ENCODE measurements at places on chromosomes 3 and 15. TPM values are rescaled to one million over a fixed set of nuclear protein-coding genes. Genes with fewer than 3 reads are reported as not detected.

DNA sequence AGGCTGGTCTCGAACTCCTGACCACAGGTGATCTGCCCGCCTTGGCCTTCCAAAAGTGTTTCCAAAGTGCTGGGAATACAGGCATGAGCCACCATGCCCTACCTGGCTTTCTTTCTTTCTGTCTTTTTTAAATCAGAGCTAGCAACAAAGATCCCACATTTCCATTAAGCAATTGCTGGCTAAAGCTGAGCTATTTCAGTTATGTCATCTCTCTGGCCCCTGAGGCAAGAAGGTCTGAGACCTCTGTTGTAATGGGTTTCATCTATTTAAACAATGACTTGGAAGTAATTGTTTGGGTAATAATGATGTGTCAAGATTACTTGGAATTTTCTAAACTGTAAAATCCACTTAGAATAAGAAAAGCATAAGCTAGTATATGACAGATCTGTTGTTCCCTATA is 30.2 kb upstream of the CRBN start:
- H3K4me3 ChIP-seq = no peak overlapping the region
- DNase-seq = no peak

The PRSS50 gene
- 0.50 TPM for total RNA-seq

The SERINC4 gene
- total RNA-seq = 0.72 TPM

GRCh38 chr3:112587336-112587735 is 25.5 kb downstream of the SLC35A5 start:
- peaks cover 2% of the 10 kb centered on the region for H3K36me3 ChIP-seq
- H3K27me3 ChIP-seq = no peaks in the 10 kb centered on the region
- H3K27ac ChIP-seq = no peak overlapping the region
- no peak overlapping the region for H3K4me3 ChIP-seq
- H3K4me1 ChIP-seq = no peaks in the 10 kb centered on the region

- H3K4me3 ChIP-seq = no peak overlapping the region
- peaks cover 8% of the 10 kb centered on the region for H3K4me1 ChIP-seq
These were observed 16.5 kb downstream of the CALML4 start for GRCh38 chr15:68188647-68189046.

The AGBL1 gene
- total RNA-seq = 0.55 TPM

DNA sequence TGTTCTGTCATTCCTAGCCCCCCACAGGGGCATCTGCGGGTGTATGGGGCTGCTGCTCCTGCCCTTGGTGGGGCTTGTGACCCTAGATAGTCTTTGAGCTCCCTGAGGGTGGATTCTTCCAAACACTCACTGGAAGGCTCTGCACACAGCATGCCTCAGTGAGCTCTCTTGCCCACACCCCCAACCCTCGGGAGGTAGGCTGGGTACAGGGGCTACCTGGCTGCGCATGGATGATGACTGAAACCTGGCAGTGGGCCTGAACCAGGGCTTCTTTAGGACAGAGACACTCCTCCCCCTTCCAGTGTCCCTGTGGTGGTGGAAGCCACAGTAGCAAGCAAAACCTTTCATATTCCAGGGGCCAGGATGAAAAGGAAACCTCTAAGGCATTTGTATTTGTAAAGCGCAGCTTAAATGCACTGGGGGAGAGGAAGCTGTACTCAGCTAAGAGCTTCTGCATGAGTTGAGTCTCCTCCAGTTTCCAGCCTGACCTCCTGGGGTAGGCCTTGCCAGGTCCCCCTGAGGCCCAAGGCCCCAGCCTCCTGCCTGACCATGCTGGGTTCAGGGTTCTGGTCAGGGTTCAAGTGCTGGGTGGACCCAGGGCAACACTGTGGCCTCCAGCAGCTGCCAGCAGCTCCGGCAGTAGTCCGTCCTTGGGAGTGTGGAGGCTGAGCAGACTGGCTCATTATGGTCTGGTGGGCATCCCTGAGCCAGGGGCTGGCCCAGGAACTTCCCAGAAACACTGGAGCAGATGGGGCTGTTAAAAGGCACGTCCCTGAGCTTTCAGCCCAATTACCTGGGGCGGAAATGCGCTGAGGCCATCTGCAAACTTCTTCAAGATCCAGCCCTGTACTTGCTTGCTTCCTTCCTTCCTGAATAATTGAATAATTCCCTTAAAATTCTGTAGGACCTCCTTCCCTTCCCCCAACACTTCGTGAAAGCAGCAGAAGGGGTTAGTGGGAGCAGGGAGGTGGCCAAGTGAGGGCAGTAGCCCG is 89.7 kb downstream of the HMG20A start:
- no peak overlapping the region for H3K4me3 ChIP-seq
- H3K27ac ChIP-seq = no peak overlapping the region
- H3K27me3 ChIP-seq = no peaks in the 10 kb centered on the region
- H3K36me3 ChIP-seq = peaks cover 14% of the 10 kb centered on the region

The IMPG2 gene
- 1.5 TPM for total RNA-seq

Measured in spinal cord (tissue), 10 donors.